ENCODE measurements at places on chromosomes 4 and X.

- no peak for DNase-seq
These were observed 35.4 kb upstream of the TMEM184C start for GRCh38 chr4:147581606-147582350.

DNA sequence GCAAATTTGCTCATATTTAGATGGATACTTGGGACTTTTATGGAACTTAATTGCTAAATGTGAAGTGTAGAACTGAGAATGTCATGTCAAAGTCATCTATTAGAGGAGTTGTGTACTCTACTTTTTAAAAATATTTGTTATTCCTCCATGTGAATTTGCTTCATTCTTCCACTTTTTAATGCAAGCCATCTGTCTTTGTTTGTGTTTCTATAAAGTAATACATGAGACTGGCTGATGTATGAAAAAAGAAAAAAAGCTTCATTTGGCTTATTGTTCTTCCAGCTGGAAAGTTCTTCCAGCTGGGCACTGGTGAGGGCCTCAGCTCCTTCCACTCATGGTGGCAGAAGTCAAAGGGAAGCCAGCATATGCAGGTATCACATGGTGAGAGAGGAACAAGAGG lies 114.6 kb upstream of the GRID2 start:
- DNase-seq, result no peak

- DNase-seq, result no peak
These were observed 300.9 kb downstream of the CHIC1 start for GRCh38 chrX:73863852-73864251.

GRCh38 chrX:1485033-1485432 lies 32.3 kb upstream of the ASMTL start:
- DNase-seq, result no peak

DNA sequence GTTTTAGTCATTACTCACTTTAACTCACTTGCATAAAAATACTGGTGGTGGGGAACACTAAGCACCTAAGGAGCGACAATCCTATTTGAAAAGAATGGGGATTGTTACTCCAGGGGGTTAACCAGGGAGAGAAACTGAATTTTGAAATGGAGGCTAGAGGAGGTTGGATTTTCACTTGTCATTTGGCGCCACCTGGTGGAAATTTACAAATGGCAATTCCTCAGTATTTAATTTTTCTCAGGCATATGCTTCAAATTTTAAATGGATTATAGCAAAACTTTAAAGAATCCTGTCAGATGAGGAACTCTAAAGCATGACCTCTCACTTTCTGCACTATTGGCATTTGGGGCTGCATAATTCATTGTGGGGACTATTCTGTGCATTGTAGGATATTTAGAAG lies 2.7 kb upstream of the GEMIN8 start:
- peak; percentile 43 for DNase-seq

- DNase-seq, result no peak
These were observed 20.5 kb downstream of the ARSJ start for GRCh38 chr4:113958766-113959538.

- DNase-seq, result no peak
These were observed 39.0 kb downstream of the BCOR start for GRCh38 chrX:40058719-40059118.

DNA sequence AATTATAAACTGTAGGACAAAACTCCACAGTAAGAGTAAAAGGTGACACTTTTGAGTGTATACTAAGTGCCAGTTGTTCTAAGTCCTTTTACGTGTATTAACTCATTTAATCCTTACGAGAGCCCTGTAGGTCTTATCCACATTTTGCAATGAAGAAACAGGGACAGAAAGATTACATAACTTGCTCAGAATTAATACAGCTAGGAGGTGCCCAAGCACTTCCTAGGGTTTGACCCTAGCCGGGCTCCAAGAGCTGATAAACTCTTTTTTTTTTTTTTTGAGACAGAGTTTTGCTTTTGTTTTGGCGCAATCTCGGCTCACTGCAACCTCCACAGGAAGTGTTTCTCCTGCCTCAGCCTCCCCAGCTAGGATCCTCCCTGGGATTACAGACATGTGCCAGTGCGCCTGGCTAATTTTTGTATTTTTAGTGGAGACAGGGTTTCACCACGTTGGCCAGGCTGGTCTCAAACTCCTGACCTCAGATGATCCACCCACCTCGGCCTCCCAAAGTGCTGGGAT lies 110.4 kb downstream of the UBE2K start:
- no peak for DNase-seq

DNA sequence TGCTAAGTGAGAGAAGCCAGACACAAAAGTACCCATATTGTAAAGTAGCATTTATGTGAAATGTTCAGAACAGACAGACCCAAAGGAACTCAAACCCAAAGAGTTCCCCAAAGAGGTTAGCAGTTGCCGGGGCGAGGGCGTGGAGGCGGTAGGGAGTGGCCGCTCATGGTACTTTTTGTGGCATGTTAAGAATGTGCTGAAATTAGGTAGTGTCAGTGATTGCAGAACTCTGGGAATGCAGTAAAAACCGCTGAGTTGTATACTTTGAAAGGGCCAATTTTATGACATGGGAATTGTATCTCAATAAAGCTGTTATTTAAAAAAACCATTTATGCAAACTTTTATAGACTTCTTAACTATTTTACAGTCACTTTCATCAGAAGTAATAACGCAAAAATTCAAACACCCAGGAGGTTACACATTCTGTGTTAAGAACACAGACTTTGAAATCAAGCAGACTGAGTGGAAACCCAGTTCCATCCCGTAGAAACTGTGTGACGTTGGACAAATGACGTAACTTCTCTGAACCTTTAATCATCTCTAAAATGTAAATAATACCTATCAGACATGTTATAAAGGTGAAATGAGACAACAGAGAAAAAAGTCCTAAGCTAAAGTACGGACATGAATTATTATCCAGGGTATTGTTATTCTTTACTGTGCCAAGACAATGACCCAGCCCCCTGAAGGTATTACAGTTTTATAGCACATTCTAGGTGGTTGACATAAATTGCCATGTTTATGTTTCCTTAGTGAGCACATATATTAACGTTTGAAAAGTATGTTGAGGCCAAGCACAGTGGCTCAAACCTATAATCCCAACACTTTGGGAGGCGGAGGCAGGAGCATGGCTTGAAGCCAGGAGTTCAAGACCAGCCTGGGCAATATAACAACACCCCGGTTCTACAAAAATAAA lies 19.7 kb downstream of the ZFP42 start:
- no peak for DNase-seq

- DNase-seq, result no peak
These were observed 210.1 kb upstream of the MAB21L2 start for GRCh38 chr4:150371869-150372268.

DNA sequence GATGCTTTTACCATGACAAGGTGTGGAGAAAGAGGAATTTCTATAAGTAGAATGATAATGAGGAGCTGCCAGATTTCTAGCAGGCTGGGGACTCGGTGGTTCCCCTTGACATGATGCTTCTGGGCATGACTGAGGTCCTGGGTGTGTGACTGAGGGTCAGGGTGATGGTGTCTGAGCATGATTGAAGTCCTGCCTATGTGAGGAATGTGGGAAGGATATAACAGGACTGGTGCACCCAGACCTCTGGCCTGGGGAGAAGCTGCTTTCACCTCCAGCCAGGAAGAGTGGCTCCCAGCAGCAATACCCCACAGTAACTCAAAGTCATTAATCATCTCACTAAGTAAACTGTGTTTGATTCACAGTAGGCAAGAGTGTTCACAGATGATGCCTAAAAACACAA lies 17.4 kb downstream of the SORBS2 start:
- no peak for DNase-seq

GRCh38 chr4:26171941-26172340 lies 148.9 kb upstream of the RBPJ start:
- DNase-seq, result no peak

DNA sequence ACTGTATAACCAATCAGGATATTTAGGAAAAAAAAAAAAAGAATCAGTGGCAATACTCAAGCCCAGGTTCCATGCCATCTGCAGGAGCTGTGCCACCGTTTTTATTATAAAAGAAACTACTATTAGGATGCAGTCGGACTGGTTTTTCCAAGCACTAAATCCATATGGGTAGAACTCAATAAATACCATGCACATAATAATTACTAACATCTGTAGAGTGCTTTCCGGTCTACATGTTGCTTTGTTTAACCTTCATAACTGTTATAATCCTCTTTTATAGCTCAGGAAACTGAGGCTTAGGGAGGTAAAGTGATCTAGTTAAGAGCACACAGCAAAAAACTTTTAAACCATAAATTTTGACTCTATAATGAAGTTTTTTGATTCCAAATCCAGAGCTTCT lies 24.0 kb downstream of the ARSJ start:
- DNase-seq, result no peak

GRCh38 chr4:109046471-109047201 lies 255.8 kb downstream of the COL25A1 start:
- DNase-seq, result no peak

DNA sequence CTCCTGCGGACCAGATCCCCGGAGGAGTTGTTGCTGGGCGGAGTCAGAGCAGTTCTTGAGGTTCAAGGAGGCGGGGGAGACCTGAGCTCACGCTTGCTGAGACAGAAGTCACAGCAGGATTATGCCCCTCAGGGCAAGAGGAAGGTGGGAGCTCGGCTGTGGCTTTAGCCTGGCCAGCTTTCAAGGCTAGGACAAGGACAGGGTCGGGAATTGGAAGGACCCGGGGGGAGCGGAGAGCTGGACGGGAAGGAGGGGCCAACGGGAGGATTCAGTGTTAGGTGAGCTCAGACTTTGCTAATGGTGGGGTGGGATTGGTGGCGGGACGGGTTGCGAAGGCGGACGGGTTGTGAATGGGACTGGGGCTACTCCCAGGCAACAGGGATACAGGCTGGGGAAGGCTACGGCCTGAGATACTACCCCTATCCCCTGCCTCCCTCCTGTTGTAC lies at the start of gene RIBC1:
Gene RIBC1 (plus strand): TSS at position 13 of the 446 bp plus-strand sequence. CDS start 3,404 bp downstream, outside the sequence.
- no peak for DNase-seq

DNA sequence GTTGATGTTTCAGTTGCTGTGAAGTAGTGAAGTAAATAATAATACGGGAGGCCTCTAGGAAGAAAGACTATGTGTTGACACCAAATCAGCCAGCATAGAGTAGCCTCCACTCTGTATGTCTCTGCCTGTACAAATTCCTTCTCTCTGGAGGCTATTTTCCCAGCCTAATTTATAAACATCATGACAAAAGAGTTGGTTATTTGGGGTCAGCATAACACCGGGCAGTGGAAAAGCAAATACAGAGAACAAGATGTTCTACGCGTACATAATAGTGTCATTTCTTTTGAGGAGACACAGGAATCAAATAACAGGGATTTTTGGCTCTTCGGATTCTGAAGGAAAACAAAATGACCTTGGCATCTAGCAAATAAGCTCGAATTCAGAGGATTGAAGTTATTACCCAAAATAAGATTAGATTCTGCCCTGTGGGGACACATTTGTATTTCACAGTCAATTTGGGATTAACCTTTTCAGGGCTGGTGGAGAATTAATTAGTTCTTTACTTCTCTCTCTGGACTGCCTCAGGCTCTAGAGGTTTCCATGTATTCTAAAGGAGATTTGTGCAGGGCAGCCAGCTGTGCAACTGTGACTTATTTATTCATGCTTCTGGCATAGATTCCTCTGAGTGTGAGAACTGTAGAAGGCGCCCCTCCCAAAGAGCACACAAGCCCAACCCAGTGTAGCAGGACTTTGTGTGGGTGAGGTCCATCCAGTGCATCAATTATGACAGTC lies 14.1 kb upstream of the SYTL4 start:
- DNase-seq, result no peak

DNA sequence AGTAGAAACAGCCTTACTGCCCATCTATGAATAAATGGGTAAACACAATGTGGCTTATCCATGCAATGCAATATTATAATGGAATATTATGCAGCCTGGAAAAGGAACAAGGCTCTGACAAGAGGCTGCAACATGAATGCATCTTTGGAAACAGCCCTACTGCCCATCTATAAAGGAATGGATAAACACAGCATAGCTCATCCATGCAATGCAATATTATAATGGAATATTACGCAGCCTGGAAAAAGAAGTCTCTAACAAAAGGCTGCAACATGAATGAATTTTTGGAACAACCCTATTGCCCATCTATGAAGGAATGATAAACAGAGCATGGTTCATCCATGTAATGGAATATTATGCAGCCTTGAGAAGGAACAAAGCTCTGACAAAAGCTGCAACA lies 161.0 kb downstream of the CRLF2 start:
- no peak for DNase-seq

DNA sequence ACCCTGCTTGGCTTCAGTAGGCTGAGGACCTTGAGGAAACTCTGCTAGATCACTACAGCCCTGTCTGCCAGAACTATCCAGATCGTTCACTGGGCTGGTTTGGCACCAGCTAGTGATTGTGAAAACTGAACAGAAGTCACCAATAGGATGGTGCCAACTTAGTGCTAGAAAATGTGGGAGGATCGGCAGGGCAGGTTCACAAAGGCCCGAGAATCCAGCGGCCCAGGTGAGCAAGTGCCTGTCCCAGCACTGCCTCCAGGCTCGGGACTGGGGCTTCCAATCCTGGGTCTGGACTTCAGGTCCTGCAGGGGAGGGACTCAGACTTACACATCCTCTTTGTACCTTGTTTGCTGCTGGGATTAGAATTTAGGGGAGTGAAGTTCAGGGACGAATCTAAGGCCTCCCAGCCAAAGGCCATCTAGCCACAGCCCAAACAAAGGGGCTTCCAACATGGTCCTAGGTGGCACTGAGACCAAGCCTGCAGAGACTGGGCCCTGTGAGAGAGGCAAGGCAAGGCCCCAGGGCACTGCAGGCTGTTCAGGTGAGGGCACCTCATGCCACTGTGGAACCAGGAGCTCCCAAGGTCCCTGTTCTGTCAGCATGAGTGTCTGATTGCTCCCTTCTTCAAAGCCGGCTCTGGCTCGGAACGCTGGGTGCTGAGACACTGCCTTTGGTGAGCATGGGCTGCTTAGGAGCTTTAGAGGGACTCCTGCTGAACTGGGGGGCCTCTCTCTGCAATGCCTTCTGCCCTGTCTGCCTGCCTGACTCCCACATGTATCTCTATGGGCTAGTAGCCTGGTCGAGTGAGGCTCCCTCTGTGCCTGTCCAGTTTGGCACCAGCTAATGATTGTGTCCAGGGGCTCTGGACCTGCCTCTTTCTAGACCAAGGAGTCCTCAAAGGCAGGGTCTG lies 20.7 kb upstream of the ZNF185 start:
- DNase-seq, result no peak

- no peak for DNase-seq
These were observed 65.7 kb upstream of the CITED1 start for GRCh38 chrX:72371405-72371804.

- DNase-seq, result no peak
These were observed 32.9 kb upstream of the PAGE5 start for GRCh38 chrX:55187281-55187680.

GRCh38 chrX:8390771-8391170 lies 73.9 kb upstream of the VCX3B start:
- DNase-seq, result no peak

Measured in T-helper 2 cell (primary cell).